ENCODE measurements at places on chromosomes 6 and 20.

GRCh38 chr20:62795023-62795761 lies 1.1 kb upstream of the MRGBP start:
- DNase-seq: peak; percentile 45

GRCh38 chr6:158686791-158687381 lies 37.0 kb downstream of the SYTL3 start:
- peak; percentile 22 for DNase-seq

DNA sequence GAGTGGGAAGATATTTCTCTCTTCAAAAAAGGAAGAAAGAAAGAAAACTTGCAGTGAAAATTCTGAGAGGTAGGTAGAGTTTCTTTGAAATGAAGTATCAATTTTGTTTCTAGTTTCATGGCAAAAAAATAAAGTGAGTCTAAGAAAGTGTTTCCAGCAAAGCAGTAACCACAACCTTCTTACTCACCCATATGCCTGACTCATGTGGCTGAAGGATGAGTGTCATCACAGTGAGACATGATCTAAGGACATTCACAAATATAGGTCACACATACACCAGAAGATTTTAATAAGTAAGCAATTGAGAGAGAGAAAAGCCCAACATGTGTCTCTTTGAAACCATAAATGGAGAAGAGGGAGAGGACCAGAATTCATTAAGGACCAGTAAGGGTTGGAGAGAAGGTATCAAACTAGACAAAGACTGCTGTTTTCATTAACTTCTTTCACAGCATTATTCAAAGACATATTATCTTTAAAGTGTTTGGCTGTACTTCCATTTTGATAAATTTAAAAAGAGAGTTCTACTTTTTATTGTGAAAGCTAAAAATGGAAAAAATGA lies 169.5 kb downstream of the FRK start:
- DNase-seq: no peak

GRCh38 chr20:20440481-20440880 lies 72.6 kb downstream of the INSM1 start:
- no peak for DNase-seq

- DNase-seq: no peak
Measured at GRCh38 chr6:17450832-17451231, 57.4 kb downstream of the CAP2 start.

DNA sequence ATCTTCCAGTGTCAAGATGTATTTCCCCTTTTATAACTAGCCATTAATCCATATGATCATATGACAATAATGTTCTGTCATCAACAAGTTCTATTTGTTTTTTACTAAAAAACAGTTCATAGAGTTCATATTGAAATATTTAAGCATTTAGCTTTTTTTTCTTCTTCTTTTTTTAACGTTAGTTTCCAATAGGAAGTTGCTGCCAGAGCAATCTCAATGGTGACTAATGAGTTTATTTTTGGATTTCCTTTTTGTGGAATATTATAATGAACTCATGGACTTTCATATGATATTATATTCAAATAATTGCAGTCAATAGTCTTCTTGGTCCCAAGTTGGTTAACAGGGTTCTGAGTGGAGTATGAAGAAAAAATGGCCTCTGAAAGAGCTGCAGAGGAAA lies 343.3 kb downstream of the BCKDHB start:
- DNase-seq: no peak

DNA sequence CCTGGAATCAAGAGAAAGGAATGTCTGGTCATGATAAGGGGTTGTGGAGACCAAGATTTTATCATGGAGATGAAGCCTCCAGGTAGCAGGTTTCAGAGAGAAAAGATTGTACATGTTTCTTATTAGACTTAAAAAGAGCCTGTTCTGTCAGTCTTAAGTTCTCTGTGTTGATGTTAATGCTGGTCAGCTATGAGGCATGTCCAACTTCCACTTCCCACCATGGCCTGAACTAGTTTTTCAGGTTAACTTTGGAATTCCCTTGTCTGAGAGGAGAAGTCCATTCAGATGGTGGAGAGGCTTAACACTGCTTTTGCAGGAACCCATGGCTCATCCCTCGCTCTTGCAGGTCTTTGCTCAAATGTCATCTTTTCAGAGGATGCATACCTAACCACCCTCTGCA lies 27.5 kb upstream of the TAB2 start:
- no peak for DNase-seq

GRCh38 chr20:52056203-52057062 lies 135.1 kb downstream of the ZFP64 start:
- DNase-seq: no peak

DNA sequence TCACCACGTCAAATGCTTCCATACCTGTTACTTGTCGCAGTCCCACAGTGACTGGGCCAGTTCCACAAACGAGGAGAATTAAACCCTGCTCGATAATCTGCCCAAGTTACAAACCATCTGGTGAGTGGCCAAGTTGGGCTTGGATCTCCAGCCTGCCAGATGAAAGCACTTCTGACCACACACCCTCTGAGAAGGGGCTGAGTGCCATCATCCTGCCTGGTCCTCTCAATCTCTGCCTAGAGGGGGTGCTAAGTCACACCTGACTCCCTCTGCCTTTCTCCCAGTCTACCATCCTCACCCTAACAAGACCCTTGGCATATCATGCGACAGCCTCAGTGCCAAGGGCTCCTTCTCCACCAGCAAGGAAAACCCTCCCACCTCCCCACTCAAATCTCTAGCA lies 15.8 kb downstream of the RRP36 start:
- DNase-seq: no peak

- no peak for DNase-seq
Measured at GRCh38 chr6:126388104-126388598, 48.2 kb downstream of the CENPW start.

- no peak for DNase-seq
Measured at GRCh38 chr6:116557893-116558292, 4.3 kb downstream of the CALHM4 start.

- DNase-seq: no peak
Measured at GRCh38 chr20:35669681-35670080, 5.0 kb upstream of the CPNE1 start.

GRCh38 chr20:49165611-49166010 lies 22.5 kb downstream of the STAU1 start:
- no peak for DNase-seq

- DNase-seq: peak; percentile 17
Measured at GRCh38 chr6:155177363-155177961, 86.4 kb upstream of the CLDN20 start.

- no peak for DNase-seq
Measured at GRCh38 chr20:36645353-36645752, 643 bp downstream of the SLA2 start.

DNA sequence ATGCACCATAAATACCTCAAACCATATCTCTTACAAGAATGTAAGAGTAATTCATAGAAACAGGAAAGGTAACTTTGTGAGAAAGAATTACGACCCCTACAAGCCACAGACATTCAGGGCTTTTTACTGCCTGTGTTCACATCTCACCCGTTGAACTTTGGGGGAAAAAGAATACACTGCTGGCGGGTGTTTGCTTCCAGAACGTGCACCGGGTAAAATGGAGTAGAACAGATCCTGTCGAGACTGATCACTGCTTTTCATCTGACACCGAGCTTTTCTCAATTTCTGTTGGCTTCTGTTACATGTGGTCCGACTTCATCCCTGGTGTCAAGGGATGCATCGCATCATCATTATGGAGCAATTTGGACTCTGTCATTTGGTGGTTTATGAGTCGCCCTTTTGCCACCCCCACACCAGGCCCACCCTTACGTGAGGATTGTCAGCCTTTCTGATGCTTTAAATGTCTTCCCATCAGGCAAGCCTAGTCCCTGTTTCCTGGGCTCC lies 219.2 kb upstream of the ZFP64 start:
- no peak for DNase-seq

- no peak for DNase-seq
Measured at GRCh38 chr6:142328070-142328469, 26.3 kb downstream of the ADGRG6 start.

DNA sequence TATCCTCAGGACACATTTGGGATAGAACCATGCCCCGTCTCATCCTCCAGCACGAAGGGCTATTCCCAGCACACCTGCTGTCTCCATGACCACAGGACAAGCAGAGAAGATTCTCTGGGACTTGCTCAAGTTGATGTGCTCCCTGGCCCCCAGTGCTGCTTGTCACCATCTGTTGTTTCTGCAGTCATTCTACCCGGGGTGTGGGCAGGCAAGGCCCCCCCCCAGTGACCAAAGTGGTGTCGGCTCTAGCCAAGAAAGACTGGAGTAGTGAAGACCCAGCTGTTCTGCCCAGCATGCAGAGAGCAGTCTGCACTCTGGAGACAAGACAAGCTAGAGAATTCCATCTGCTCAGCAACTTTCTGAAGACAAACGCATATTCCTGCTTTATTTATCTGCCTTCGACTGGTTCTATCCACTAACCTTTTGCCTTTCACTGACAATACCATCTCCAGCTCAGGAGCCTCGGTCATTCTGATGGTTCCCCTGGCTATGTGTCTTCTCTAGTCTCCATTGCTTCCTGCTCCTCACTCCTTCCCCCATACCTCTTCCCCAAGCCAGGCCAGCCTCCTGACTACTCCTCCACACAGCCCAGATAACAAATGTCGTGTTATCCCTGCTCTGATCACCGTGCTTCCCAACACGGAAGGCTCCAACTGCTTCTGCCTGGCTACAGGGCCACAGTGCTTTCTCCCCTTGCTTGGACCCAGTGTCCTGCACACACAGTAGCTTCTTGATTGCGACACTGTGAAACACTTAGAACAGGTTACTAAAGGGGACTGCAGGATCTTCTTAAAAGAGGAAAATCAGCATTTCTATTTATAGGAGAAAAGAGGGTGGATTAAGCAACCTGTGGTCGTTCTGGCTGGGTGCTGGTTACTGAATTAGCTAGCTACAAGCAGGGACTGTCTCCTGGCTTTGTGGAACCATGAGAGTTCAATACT lies 86.7 kb upstream of the EMILIN3 start:
- DNase-seq: no peak

GRCh38 chr6:6368684-6369052 lies 48.2 kb upstream of the F13A1 start:
- DNase-seq: no peak

- peak; percentile 32 for DNase-seq
Measured at GRCh38 chr6:148144917-148145521, 197.6 kb upstream of the SASH1 start.

GRCh38 chr6:75530696-75531095 lies 37.1 kb upstream of the FILIP1 start:
- no peak for DNase-seq

- no peak for DNase-seq
Measured at GRCh38 chr6:1477432-1478090, 88.2 kb downstream of the FOXF2 start.

DNA sequence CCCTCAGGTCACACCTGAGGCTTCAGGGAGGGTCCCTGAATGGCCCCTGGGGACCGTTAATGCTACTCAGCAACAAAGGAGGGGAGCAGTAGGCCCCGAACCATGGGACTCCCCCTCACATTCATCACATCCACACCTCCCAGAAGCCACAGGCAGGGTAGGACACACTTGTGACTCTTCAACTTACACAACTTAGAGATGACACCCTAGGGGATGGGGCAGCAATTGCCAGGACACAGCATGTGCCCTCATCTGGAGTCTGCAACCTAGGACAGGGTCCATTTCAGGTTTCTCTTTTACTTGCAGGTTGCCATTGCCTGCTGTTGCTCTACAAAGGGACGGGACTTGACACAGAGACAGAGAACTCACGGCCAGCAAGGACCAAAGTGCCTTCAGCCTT lies 770 bp downstream of the ULBP3 start:
- no peak for DNase-seq

DNA sequence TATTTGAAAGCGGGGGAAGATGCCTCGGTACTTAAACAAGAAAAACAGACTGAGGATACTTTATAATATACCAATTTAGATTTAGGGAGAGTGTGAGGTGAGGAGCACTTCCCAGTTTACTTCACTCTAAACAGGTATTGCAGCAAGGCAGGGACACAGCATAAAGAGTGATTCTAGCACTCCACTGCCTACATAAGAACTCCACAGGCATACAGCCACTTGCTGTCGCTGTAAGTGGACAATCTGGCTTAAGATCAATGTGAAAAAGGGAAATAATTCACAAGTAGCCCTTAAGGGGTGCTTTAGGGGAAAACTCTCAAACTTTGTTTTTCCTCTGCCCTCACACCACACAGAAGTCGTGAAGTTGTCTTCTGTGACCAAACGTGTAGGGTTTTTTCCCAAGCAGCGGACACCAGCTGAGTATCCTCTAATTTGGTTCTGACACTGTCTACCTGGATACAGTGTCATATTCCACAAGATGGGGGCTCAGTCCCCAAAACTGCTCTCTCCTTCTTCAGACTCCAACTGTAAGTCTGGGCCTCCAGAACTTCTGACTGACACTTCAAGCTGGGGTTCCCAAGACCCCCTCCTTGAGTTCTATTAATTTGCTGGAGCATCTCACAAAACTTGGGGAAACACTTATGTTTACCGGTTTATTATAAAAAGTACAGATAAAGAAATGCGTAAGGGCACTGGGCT lies 9.3 kb downstream of the ADNP start:
- DNase-seq: no peak

DNA sequence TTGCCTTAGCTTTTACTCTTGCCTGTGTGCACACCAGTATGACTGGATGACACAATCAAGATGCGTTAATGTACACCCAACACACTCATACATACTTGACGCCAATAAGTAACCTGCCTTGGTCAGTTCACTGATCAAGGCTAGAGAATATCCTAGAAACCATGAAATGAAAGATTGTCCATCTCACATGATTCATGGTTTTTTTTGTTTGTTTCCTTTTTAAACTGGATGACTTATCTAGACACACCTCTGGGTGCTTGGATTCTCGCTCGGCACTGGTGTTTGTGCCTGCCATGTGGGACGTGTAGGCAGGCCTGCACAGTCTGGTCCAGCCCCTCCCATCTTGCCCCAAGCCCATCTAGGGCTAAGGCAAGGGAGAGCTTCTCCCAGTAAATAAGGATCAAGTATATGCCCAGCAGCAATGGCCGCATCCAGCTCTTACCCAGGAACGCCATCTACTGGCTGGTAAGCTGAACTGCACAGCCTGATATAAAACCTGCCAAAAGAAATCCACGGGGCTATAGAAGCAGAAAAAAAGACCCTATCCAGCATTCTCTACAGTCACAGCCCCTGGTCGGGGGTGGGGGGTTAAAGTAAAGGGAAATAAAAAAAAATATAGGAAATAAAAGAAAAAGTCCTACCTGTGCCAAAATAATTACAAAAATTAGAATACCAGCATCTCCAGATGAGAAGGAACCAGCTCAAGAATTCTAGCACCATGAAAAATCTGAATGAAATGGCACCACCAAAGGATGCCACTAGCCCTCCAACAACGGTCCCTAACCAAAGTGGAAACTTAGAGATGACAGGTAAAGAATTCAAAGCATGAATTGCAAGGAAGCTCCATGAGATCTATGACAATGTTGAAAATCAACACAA lies 73.3 kb downstream of the OTOR start:
- no peak for DNase-seq

- no peak for DNase-seq
Measured at GRCh38 chr6:141521440-141521839, 611.3 kb upstream of the GJE1 start.
